Left hindlimb (tissue), 1 donor: ENCODE measurements at places on chromosomes 6 and 20.

- no peak for DNase-seq
Observed at GRCh38 chr6:160690458-160690857, 11.6 kb upstream of the PLG start.

DNA sequence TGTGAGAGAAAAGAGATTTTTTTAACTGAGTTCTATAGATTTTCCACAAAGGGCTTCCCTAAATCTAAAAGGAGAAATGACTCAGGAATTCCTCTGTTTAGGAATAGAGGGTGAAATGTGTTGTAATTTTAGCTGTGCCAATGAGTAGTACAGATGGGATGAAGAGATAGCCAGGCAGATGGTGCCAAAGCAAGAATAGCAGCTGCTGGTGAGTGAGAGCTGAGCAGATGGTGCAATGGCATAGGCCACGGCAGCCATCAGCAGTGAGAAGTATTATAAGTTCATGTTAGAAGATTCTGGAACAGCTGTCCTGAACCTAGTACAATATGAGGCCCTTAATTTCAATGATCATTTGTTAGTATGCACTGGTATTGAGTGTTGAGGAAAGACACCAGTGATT lies 40.2 kb upstream of the CRISP1 start:
- peak; percentile 52 for DNase-seq

GRCh38 chr20:5779071-5779900 lies 29.1 kb downstream of the SHLD1 start:
- no peak for DNase-seq

- DNase-seq, result peak; percentile 59
Observed at GRCh38 chr6:87826424-87826823, 124.4 kb upstream of the AKIRIN2 start.

- no peak for DNase-seq
Observed at GRCh38 chr6:170082067-170082466, 208.8 kb downstream of the DLL1 start.
